ENCODE measurements at places on chromosomes 2 and 18. TPM values are rescaled to one million over a fixed set of nuclear protein-coding genes. Genes with fewer than 3 reads are reported as not detected.

DNA sequence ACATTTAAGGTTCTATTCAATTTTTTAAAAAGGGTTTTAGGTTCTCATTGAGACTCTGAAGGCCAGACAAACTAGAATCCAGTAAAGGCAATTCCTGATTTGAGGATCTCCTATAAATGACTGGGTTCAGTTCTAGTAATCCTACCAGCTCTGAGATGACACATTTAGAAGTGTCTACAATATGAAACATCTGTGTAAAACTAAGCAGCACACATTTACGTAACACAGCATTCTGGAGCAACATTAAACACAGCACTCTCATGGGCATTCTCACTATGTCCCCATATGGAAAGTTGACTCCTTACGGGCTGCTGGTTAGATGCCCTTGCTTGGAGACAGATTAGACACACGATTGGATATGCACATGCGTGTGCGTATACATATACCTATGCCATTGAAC lies 114.4 kb downstream of the ZNF385B start:
- no peak overlapping the region for H3K4me3 ChIP-seq
- no peaks in the 10 kb centered on the region for H3K36me3 ChIP-seq
- H3K27ac ChIP-seq: no peak overlapping the region
- no peak for DNase-seq
- H3K4me1 ChIP-seq: peaks cover 29% of the 10 kb centered on the region

- H3K4me1 ChIP-seq: no peaks in the 10 kb centered on the region
- H3K27me3 ChIP-seq: peaks cover 58% of the 10 kb centered on the region
- no peak for DNase-seq
- H3K27ac ChIP-seq: no peak overlapping the region
- no peaks in the 10 kb centered on the region for H3K36me3 ChIP-seq
Measured at GRCh38 chr18:48073211-48073930, 142.9 kb upstream of the SMAD2 start.

The CPLX4 gene
- total RNA-seq: not detected

The TTC39C gene
- total RNA-seq: 9.9 TPM
